Activated naive CD4-positive, alpha-beta T cell (primary cell): ENCODE measurements at places on chromosomes 6 and 20.

DNA sequence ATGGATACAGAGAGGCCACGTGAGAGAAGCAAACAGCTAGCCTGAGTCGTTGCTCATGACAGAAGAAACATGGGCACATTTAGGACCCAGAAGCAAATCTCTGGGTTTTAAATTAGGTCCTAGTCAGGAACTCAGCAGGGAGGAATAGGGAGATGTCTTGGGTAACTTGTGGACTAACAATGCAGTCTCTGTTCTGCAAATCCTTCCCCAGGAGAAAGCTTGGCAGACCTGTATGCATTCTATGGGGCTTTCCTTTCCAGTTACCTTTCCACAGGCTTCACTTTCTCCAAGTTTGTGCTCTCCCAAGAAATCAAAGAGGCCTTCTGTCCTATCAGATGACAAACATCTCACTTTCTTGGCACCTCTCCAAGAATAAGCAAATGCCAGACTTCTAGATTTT, 47.2 kb upstream of the PLCB4 start:
- no peak for DNase-seq

- no peak for DNase-seq
Observed at GRCh38 chr6:9408402-9409117, 973.2 kb upstream of the SLC35B3 start.

- no peak for DNase-seq
Observed at GRCh38 chr20:38926934-38927616, 858 bp downstream of the FAM83D start.

GRCh38 chr6:4280707-4281106, 145.3 kb upstream of the ECI2 start:
- DNase-seq, result no peak

- no peak for DNase-seq
Observed at GRCh38 chr20:4041748-4042411, 26.5 kb upstream of the RNF24 start.

DNA sequence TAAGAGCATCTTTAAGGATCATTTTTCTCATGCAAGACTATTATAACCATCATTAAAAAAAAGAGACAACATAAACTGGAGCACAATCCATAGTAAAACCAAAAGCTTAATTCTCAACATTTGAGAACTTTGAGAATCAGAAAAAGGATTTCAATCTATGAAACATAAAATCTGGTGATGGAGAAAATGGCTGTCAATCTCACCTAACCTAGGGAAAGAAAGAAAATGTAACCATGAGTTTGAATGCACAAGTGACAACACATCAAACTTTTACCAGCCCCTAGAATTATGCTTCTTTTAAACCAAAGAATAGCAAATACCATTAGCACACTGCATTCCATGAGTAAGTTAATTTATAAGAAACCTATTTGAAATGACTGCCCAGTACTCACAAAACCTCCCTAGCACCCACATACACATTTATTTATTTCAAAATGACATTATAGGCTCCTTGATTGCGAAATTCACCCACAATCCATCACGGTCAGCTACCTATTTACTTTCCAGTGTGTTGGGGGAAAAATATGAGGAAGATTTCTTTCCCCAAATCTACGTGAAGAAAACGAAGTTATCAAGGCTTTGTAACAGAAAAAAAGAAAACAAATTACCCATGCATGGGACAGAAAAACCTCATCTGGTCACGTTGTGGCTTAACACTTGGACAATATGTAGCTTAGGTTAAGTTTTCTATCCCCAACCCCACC, 828 bp downstream of the ASCC3 start:
- DNase-seq, result no peak

GRCh38 chr6:10554826-10555225, 33.7 kb downstream of the GCNT2 start:
- DNase-seq, result no peak

GRCh38 chr6:44915111-44915510, 413.0 kb upstream of the RUNX2 start:
- no peak for DNase-seq

- DNase-seq, result no peak
Observed at GRCh38 chr6:27176096-27176495, 71.4 kb upstream of the PRSS16 start.

DNA sequence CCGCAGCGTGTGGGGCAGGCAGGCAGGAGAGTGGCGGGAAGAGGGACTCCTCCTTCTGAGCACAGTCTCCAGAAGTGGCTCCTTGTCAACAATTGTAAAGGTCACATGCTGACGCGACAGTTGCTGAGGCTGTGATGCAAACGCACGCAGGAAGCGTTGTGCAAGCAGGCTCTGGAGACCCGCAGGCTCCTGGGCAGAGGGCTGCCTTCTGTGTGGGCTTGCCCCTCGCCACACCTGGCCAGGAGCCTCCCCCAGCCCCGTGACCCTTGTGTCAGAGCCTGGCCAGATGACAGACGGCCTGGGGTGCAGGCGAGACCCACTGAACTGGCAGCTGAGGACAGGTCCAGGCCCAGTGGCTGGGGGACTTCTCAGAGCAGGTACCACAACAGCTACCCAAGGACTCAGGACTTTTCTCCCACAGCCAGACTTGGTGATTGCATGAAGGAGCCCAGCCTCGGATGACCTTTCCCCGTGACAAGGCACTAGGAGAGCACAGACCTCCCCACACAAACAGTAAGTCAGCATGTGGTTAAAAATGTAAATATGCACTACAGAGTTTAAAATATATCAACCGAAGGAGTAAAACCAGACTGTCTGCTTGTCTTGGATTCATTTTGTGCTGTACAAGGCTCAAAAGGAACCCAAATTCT, 222.1 kb upstream of the RREB1 start:
- no peak for DNase-seq

- no peak for DNase-seq
Observed at GRCh38 chr20:57708694-57709673, 831 bp downstream of the PMEPA1 start.

- DNase-seq, result no peak
Observed at GRCh38 chr6:113686049-113686448, 171.1 kb upstream of the MARCKS start.

DNA sequence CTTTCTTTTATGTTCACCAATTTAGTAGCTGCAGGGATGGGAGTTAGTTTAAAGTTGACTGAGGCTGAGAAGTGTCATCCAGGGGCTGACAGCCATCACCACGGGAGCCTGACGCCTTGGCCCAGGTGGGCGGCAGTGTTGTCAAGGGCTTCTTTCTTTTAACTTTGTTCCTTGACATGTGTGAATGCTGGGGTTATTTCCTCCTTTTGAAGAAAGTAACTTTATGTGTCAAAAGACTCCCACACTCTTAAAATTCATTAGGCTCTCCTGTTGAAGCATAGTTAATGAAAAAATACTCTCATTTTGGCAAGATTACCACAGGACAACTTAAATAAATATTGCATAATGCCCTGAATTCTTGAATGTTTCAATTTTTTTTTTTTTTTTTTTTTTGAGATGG, 50.0 kb downstream of the SASH1 start:
- DNase-seq, result no peak

GRCh38 chr6:104859225-104860146, at the start of gene HACE1:
TSS of gene HACE1 (minus strand) at chr6:104859919. CDS start at chr6:104859642, 277 bp downstream.
- DNase-seq, result peak; percentile 72

DNA sequence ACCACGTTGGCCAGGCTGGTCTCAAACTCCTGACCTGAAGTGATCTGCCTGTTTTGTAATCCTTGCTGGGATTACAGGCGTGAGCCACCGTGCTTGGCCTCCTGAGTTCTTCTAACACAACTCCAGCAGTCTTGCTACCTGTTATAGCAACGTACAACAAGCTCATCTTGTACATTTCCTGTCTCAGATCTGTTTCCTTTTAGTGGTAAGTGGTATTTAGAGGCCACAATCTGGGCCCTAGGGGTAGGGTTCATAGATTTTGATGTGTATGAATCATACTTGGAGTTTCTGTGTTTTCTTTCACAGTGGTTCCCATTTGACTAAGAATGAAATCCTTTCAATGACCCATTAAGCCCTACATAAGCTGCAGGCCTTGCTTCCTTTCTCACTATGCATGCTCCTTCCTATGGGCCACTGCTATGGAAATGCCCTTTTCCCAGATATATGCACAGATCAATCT, 27.1 kb upstream of the SYNCRIP start:
- no peak for DNase-seq

DNA sequence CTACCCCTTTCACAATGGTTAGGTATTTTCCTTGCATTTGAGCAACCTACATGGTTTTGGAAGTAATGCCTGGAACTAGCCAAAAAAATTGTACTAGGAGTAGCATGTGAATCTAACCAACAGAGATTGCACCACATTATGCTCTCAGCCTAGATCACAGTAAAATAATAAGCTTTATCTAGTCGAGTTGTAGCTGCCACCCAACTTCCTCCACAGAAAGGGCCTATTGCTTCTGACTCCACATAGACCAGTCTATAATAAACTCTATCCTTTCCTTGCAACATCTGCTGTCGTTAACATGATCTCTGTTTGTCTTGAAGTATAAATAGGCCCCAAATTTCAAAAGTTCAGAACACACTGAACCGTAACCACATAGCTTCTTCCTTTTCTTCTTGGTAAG, 375.5 kb downstream of the PKHD1 start:
- no peak for DNase-seq

- DNase-seq, result no peak
Observed at GRCh38 chr6:54307439-54307910, 766 bp upstream of the TINAG start.

GRCh38 chr6:25961619-25962148, 918 bp upstream of the TRIM38 start:
- DNase-seq, result no peak

DNA sequence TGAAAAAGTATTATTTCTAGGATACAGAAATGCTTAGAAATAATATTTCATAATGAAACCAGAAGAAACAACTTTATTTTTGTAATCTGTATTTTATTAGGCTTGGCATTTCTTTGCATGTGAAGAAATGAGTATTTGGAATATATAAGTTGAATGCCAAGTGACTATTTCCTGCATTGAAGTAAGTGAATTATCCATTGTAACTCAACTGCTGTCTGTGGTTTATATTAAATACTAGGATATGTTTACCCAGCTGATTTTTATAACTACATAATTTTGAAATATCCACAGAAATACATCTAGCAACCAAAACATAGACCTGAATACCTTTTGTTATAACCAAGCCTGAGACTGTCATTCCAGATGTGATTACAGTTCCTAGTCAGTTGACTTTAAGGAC, 207.6 kb downstream of the THBS2 start:
- DNase-seq, result no peak

DNA sequence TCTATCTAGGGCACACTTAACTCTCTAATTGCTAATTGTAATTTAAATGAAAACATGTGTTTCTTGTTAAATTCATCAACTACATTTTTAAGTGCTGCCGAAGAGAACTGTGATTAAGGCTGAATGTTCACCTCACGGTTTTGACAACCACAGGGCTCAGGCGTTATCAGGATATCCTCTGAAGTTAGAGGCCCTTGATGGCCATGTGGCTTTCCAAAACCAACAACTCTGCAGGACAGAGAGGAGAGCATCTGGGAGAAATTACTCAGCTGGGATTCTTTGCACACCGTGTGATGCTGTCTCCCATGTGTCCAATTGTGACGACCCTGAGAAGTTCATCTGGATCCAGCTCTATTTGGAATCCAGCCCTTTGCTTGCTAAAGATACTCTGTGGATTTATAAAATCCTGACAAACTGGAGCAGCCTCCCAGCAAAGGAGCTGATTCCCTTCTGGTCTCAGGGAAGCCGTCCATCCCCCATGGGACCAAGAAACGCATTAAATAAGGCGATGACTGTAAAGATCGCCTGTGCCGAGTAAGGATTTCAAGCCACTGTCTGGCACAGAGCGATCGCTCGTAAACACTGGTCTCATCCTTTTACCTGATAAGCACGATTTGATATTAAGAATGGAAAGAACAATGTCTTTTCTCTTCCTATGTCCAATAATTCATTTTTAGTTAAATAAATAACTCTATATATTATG, 401.1 kb downstream of the CD83 start:
- no peak for DNase-seq

GRCh38 chr20:56222201-56222600, 26.3 kb upstream of the MC3R start:
- DNase-seq, result no peak

- DNase-seq, result no peak
Observed at GRCh38 chr20:36086767-36087166, 67.8 kb upstream of the EPB41L1 start.
